ENCODE measurements at places on chromosomes 7 and 10.

DNA sequence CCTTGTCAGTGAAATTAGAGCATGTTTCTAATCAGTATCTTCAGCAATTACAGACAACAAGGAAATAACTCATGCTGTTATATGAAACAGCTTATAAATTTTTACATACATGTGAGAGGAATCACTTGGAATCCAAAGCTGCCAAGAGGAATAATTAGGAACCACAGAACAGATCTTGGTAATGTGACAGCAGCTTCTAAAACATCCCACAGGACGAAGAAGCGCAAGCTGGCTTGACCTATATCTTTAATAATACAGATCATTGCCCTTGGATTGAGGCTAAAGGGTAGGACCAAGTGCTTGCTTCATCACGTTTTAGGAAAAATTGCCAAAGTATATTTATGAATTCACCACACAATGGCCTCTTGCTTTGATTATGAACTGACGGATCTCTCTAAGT is 869.8 kb downstream of the LRMDA start:
- no peak for DNase-seq

GRCh38 chr10:82252081-82252480 is 377.1 kb downstream of the NRG3 start:
- no peak for DNase-seq

DNA sequence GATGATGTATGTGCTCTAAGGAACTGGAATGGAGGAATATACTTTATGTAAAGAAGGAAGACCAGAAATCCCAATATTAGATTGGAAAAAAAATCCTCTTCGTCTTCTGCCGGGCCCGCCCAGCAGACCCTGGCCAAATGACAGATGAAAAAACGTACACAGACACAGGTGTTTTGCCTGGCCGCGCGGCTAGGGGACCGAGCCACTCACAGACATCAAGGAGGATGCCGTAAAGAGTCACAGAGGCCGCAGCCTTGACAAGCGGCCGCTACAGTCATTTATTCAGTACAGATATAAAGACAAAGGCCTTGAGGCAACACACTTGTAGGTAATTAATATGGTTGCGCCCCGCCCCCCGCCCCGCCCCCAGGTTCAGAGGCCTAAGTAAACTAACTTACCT is 594.1 kb downstream of the GRM8 start:
- DNase-seq = no peak

- no peak for DNase-seq
Observed at GRCh38 chr7:142508251-142508650, 241.0 kb upstream of the PRSS1 start.

DNA sequence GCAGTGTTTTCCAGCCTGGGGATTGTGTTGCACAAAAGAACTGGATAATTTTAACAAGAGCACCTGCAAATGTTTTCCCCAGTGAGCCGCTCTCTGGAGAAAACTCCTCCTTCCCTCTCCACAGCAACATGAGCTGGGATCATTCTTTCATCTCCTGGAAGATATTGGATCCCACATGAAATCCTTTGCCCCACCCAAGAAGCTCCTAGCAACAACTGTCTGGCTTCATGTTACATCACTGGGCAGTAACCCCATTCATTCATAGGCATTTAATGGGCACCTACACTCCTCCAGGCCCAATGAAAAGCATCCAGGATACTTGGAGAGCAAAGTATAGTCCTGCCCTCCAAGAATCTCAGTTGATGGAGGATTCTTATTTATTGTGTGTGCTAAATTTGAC is 27.2 kb downstream of the LSM5 start:
- DNase-seq = no peak

DNA sequence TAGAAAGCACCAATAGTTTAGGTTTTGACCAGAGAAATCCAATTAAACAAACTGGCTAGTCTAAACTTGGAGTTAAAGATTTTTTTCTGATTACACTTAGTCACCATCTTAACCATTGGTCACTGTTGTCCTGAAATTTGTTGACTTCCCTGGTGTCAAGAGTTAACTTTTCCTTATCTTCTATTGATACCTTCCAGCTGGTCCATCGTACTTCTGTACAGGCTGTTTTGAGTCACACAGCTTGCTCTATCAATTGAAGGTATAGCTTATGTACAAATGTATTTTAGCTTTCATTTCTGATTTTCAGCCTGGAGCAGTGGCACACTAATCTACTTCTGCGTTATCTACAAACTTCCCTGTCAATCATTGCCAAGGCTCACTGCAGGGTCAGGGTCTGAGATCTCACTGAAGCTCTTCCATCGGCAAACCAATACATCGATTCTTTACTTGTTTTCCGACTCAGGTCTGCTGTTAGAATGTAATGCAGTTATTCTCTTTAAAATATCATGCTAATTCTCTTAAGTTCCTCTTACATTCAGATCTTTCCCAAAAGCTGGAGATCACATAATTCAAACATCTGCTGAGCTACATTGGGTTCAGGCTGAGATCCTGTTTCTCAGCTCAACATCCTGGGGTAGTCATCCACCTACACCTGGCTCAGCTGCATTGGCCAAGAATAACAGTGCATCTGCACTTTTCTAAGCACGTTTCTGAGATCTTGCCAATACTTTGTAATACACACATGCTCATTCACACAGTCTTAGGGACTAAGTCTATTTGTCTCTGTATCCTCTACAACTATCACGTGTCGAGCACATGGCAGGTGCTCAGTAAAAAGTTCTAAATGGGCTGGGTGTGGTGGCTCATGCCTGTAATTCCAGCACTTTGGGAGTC is 11.3 kb downstream of the MRPS33 start:
- no peak for DNase-seq

Data from SK-MEL-5 (cell line).